ENCODE measurements at places on chromosomes 4 and X. TPM values are rescaled to one million over a fixed set of nuclear protein-coding genes. Genes with fewer than 3 reads are reported as not detected.
A peak's percentile ranks its signal among the peaks of the same experiment; 100 is the strongest.

CCDC110 gene
- not detected for total RNA-seq

GRCh38 chr4:38730830-38731646 is 51.8 kb downstream of the TLR10 start:
- peak; percentile 91 for DNase-seq

TMA16 gene
- 7.5 TPM for total RNA-seq

GRCh38 chrX:130952266-130953043 is 49.4 kb upstream of the ENOX2 start:
- DNase-seq: no peak

DNA sequence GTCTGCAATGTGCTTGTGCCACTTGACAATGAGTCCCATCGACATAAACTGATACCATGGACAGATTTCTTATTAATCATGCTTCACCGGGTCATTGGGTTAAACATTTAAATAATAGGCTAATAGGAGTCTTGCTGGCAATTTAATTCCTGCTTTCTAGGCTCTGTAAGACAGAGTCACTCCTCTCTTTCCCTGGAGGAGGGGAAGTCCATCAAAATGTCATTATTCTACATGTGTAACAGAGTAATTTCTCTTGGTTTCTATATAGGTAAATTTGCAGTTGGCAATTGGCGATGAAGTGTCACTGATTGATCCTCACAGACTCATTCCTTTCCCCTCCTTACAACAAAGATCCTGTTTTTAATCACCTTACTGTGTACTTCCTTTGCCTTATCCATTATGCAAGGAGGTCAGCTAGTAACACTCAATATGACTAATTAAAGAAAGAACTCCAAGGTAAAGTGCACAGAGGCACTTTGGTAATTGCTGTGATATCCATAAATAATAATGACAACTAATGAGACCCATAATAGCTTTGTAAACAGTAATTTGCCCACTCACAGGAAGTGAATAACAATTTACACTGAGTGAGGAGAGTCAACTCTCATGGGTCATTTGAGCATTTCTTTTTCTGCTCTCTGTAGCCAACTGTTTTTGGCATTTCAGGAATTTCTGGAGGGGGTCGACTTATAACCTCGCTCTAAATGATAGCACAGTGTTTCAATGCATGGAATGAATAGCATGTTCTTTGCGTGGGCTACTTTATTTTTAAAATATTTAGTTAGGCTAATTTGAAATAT is 184.0 kb downstream of the UGT8 start:
- DNase-seq: no peak

DNA sequence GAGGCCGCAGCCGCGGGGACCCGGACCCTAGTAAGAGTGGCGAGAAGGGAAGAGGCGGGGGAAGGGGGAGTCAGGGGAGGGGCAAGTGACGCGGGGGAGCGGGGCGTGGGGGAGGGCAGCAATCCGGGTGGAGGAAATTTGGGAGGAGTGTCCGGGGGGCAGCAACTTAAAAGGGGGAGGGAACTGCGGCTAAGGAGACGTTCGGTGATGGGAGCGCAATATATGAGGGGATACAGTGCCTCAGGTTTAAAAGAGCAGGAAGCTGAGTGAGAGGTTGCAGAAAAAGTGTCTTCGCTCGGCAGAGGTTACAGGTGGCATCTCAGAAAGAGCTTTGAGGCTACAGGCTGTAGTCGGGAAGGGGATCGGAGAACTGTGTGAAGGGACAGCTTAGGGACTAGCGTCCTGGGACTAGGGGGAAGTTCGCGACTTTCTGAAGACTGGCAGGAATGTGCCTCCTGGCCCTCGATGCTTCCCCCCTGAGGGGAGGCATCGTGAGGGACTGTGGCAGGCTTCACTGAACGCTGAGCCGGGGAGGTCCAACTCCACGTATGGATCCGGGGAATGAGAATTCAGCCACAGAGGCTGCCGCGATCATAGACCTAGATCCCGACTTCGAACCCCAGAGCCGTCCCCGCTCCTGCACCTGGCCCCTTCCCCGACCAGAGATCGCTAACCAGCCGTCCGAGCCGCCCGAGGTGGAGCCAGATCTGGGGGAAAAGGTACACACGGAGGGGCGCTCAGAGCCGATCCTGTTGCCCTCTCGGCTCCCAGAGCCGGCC is 519 bp downstream of the FOXO4 start:
- DNase-seq: no peak

DNA sequence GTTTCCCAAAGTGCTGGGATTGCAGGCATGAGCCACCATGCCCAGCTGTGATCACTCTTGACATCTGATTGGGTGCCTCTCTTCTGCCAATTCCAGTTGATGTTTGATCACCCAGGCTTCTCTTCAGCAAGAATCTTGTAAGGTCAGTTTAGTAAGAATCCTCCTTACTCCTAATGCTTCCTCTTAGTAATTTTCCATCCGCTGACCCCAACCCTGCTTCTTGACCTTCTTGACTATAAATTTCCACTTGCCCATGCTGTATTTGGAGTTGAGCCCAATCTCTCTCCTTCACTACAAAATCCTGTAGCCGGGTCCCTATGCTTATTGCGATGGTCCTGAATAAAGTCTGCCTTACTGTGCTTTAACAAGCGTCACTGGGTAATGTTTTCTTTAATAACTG is 75.4 kb downstream of the DDIT4L start:
- DNase-seq: no peak

GRCh38 chr4:52704133-52704532 is 45.0 kb upstream of the USP46 start:
- no peak for DNase-seq

NR3C2 gene
- total RNA-seq: 2.1 TPM

RPS6KA6 gene
- 1.9 TPM for total RNA-seq

DNA sequence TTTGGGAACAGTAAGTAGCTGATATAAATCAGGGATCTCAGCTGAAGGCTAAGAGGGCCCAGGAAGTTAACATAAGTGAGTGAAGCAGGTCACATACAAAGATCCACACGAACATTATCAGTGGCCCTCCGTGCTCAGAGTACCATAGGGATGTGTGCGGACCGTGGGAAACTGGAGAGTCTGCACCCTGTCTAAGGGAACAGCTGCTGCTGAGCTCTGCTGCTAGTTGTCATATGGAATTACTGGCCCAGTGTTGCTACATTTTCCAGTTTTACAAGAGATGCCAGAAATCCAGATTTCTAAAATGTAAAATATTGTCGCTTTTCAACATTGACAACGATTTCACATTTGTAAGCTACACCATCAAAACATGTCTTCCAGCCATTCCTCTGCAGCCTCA is 90.5 kb downstream of the RTL5 start:
- no peak for DNase-seq

DNA sequence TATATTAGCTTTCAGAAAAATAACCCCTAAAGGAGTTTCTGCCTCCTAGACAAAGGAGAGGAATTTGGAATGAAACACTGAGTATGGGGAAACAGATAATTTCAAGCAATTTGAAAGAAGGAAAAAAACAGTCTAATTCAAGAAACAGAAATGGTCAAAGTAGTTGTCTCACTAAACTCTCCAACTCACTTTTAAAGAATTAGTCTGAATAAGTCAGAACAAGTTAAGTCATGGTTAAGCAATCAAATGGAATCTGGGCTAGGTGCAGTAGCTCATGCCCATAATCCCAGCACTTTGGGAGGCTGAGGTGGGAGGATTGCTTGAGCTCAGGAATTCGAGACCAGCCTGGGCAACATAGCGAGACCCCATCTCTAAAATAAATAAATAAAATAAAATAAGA is 95.7 kb upstream of the GRIA3 start:
- no peak for DNase-seq

- no peak for DNase-seq
Measured at GRCh38 chr4:3867403-3868100, 101.4 kb downstream of the ADRA2C start.

DNA sequence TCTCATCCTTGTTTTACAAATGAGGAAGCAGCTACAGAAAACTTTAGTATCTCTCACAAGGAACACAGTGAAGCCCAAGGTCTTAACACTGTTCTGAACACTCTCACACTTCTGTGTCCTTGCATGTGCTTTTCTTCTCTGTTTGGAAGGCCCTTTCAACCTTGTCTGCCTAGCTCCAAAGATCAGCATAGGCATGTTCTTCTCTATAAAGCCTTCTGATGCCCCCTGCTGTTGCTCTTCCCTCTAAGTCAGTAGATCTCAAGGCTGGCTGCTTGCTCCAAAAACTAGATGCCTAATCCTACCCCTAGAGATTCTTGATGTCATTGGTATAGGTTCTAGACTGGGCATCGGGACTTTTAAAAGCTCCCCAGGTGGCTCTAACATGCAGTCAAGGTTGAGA is 5.9 kb downstream of the APOO start:
- no peak for DNase-seq

- no peak for DNase-seq
Measured at GRCh38 chr4:170446782-170447181, 357.0 kb upstream of the AADAT start.

CTAG1B gene
- total RNA-seq: not detected

DNA sequence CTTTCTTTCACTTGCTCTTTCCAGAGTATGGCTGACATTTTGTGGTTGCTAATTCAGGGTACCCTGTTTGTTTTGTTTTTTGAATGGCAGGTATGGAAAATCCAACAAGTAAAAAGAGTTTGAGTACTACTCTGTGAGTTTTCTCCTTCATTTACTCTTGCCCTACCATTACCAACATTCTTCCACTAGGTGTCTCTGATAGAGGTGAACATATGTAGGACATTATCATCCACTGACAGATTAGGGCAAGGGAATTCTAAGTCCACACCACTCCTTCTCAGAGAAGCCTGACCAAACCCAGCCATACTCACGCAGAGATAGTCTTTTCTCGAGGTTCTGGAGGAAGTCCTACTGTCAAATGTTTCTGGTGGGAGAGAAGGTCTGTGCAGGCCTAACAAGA is 36.7 kb upstream of the HDAC8 start:
- DNase-seq: no peak

PKD2 gene
- total RNA-seq: 10.5 TPM

DNA sequence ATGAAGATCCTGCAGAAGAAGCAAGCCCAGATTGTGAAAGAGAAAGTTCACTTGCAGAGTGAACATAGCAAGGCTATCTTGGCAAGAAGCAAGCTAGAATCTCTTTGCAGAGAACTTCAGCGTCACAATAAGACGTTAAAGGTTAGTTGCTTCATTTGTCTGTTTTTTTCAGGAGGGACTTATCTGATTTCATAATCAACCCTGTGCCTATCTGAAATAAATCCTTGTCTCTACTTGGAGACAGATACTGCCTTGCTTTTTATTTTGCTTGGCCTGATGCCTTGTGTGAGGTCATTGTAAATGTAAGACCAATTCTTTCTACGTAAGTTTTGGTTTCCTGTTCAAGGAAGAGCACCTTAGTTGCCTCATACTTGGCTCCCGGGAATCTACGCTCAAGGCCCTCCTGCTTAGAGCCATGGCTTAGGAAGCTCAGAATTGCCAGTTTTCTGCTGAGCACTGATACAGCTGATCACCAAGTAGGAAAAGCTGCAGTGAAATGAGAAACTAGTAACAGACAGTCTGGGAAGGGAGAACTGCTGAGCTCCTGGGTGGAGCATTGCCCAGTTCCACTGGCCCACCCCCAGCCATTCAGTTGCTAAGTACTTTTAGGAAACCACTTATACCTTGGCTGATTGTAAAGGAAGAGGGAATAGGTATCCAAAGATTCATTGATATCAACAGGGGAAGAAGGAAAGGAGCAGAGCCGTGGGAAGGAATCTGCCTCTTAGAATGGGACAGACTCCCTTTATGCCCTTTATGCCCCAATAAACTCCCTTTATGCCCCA is 41.8 kb downstream of the RBBP7 start:
- DNase-seq: no peak

OPHN1 gene
- 1.2 TPM for total RNA-seq

COPS4 gene
- 18.7 TPM for total RNA-seq

GRCh38 chr4:173282256-173282562 is 51.9 kb downstream of the HMGB2 start:
- DNase-seq: no peak

GRCh38 chrX:6052111-6052745 is 176.4 kb downstream of the NLGN4X start:
- no peak for DNase-seq

MAGEA4 gene
- total RNA-seq: not detected

- DNase-seq: no peak
Measured at GRCh38 chrX:136192839-136193414, 45.6 kb downstream of the FHL1 start.

- no peak for DNase-seq
Measured at GRCh38 chr4:73662709-73663546, 42.7 kb upstream of the RASSF6 start.

DNA sequence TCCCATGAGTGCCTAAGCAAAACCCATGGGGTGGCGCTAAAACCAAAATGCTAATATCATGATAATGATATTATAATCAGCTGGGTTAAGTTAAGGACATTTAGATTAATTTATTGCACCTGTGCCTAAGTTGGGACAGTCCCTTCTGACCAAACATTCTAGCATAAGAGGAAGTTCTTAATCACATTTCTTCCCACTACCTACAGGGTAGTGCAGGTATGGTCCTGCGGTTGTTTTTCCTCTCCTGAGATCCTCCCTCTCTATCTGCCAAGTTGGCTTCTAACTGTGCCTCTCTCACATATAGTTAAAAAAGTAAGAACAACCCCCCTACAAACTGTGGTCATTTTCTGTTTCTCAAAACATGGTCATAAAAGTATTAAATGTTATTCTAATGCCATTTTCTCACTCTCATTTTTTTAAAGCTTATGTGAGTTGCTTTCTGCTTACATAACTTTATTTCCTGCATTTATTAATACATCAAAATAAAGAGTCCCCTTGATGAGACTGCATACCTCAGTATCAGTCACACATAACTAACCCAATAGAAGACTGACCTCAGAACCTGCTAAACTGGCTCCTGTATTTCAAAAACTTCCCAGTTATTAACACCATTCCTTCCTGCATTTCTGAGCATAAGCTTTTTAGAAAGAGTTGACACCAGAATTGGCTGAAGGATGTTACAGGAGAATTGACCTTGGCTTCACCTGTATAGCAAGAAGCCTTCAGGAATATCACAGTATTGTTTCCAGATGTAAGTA is 1332.5 kb downstream of the FSTL5 start:
- DNase-seq: no peak

AKAP14 gene
- total RNA-seq: not detected

DNA sequence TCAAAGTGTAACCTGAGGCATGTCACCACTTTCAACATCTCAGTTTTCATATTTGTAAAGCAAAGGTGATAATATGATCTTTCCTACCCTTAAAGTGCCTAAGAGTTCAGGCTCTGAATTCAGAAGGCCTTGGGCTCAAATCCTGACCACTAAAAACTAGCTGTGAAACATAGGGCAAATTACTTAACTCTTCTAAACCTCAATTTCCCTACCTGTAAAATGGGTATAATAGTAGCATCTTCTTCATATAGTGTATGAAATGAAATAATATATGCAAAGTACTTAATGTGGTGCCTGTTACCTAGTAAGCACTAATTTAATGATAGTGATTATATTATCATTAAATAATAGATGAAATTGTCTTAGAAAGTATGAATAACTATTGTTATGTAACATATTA is 7.0 kb upstream of the WDR44 start:
- no peak for DNase-seq

NRK gene
- total RNA-seq: 0.08 TPM
